Activated CD8-positive, alpha-beta T cell treated with anti-CD3 and anti-CD28 coated beads, Interleukin-2, amount 10 ng/mL, durations not matched to agents 7 days and 5 days (primary cell): ENCODE measurements at places on chromosomes 2 and 18.

- H3K27me3 ChIP-seq, result peaks cover 2% of the 10 kb centered on the region
- no peak overlapping the region for H3K27ac ChIP-seq
- peak; percentile 8 for DNase-seq
- H3K36me3 ChIP-seq, result no peaks in the 10 kb centered on the region
- H3K4me1 ChIP-seq, result no peaks in the 10 kb centered on the region
- no peak overlapping the region for H3K4me3 ChIP-seq
These were observed 198.8 kb downstream of the NDUFA10 start for GRCh38 chr2:239826376-239826775.

DNA sequence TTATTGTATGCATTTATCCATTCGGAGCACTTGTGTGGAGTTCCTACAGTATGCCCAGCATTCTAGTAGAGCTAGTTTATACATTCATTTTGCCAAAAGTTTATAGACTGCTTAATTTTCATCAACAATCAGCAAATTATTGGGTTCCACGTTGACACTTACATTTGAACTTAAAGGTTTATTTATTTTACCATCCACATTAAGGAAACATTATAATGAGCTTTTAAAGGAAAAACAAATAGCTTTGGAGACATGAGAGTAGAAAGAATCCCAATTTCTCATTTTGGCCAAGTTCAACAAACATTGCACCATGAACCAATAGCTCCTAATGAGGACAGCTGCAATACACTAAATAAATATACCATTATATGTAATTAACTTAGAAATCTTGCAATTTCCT, 501.2 kb upstream of the SMIM21 start:
- no peaks in the 10 kb centered on the region for H3K4me1 ChIP-seq
- DNase-seq, result no peak
- no peaks in the 10 kb centered on the region for H3K36me3 ChIP-seq
- H3K27ac ChIP-seq, result no peak overlapping the region

DNA sequence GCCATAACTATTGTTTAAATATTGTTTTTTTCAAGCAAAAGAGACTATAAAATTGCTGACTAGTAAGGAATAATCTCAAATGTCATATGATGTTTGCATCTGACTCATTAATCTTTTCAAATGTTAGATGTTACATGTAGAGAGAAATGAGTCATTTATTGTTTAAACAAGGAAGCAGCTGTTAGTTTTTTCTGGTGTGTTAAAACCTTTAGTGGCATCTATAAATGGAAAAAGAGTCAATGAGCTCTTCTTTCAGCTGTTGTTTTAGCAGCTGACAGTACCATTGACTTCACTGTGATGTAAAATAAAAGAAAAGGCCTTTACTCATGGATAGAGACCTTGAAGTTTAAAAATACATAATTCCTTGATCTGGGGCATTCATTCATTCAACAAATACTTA, 1.8 kb upstream of the KLHL41 start:
- H3K4me3 ChIP-seq, result no peak overlapping the region
- H3K27ac ChIP-seq, result no peak overlapping the region
- no peaks in the 10 kb centered on the region for H3K4me1 ChIP-seq

DNA sequence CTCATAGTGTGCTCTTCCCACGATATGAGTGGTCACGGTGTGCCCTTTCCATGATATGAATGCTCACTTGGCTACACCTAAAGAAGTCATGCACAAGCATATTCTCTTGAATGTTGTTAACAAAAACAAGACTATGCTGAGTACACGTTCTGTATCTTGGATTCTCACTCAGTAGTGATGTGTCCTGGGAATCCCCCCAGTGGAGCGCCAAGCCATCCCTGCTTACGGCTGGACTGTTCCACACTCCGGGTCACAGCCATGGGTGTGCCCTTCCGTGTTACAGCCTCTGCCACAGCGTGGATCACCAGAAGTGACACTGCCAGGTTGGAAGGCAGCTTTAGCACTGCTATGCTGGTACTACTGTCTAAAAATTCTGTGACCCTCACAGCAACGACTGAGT, 59.1 kb downstream of the TPO start:
- H3K4me3 ChIP-seq, result no peak overlapping the region
- H3K27ac ChIP-seq, result no peak overlapping the region
- H3K4me1 ChIP-seq, result no peaks in the 10 kb centered on the region
- H3K36me3 ChIP-seq, result no peaks in the 10 kb centered on the region
- DNase-seq, result no peak
- H3K27me3 ChIP-seq, result peaks cover 4% of the 10 kb centered on the region

DNA sequence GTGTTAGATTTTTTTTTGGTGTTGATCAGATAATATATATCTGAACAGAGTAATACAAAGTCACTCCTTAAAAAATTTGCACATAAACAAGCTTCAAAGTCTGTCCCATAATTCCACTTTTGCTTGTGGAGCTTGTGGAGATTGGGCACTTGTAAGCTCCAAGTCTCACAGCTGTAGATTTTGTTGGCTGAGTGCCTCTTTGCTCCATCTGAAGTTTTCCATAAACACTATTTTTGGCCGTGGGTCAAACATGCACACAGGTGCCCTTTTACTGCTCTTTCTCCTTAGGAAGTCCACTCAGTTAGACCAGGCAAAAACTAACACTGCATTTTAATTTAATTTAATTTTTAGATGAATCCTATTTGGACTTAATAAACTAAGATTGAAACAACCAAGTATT, 3.6 kb upstream of the KCNJ13 start:
- H3K36me3 ChIP-seq, result peaks cover 23% of the 10 kb centered on the region
- no peaks in the 10 kb centered on the region for H3K27me3 ChIP-seq
- no peak overlapping the region for H3K27ac ChIP-seq

DNA sequence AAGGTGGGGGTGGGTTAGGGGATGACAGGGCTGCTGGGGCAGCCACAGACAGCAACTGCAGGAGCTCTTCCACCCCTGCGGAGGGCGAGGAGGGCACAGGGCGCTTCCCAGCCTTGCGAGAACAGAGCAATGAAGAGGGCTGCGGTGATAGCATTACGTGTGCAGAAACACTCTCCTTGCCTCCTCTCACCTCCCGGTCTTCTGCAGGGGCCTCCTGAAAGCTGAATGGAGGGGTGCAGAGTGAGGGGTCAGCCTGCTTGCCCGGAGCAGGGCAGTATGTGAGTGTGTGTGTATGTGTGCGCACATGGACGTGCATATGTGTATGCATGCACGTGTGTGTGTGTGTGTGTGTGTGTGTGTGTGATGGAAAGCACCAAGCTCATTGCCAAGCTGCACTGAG, 29.5 kb upstream of the IL1R2 start:
- no peak for DNase-seq
- peaks cover 2% of the 10 kb centered on the region for H3K27me3 ChIP-seq
- H3K27ac ChIP-seq, result no peak overlapping the region
- no peak overlapping the region for H3K4me3 ChIP-seq
- H3K4me1 ChIP-seq, result no peaks in the 10 kb centered on the region

DNA sequence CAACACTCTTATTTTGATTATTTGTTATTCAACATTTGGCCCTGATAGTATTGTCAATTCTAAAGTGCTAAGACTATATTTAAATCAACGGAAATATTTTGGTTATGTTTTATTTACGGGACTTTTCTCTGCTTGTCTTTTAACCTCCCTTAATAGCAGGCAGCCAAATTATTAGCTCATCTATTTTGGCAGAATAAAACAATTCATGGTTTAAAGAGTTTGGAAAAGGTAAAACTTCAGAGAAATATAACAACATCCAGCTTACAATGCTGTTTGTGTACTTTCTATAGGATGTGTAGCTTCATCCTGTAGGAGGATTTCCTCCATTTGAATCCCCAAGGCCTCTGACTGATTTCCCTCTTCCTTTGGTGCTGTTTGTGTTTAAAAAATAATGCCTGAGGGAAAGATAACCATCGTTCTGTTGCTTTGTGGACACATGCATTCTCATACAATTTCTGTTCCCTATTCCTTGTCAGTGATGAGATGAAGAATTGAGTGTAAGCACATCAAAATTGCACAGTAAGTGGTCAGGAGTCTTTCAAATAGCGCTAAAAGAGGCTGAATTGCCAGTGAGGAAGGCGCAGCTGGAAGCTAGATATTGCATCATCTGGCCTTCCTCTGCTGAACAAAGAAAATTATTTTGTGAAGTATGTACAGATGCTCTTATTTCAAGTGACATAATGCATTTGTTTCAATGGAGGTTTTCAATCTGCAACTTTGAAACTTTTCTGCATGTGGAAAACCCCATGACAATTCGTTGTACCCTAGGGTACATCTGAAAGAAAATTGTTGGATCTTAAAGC, 80.3 kb downstream of the CD28 start:
- no peaks in the 10 kb centered on the region for H3K36me3 ChIP-seq
- H3K27me3 ChIP-seq, result no peaks in the 10 kb centered on the region
- no peak for DNase-seq
- H3K27ac ChIP-seq, result no peak overlapping the region
- H3K4me1 ChIP-seq, result peaks cover 39% of the 10 kb centered on the region

GRCh38 chr2:60465736-60466135, 87.7 kb downstream of the BCL11A start:
- no peaks in the 10 kb centered on the region for H3K36me3 ChIP-seq
- H3K4me1 ChIP-seq, result no peaks in the 10 kb centered on the region
- H3K4me3 ChIP-seq, result no peak overlapping the region
- DNase-seq, result no peak
- H3K27ac ChIP-seq, result no peak overlapping the region
